Non-pigmented ciliary epithelial cell (primary cell): ENCODE measurements at places on chromosomes 6 and 20.

GRCh38 chr6:38460186-38460585 is 179.5 kb downstream of the BTBD9 start:
- peak; percentile 59 for DNase-seq

DNA sequence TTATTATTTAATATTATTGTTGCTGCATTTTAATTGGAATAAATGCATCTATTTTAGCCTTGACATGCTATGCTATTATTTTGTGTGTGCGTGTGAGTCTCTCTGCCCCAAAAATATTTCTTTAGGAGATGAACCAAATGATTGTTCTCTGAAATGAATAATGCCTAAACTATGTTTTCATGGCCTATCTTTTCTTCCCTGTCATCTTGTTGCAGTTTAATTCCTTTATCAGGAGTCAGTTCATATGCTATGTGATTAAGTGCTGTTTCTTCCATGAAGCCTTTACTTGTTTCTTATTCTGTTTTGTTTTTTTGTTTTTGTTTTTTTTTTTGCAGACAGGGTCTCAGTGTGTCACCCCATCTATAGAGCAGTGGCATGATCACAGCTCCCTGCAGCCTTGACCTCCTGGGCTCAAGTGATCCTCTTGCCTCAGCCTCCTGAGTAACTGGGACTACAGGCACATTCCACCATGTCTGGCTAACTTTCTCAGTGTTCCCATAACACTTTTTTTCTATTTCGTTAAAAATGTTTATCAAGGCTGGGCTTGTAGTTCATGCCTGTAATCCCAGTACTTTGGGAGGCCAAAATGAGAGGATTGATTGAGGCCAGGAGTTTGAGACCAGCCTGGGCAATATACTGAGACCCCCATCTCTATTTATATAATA is 25.7 kb downstream of the TPX2 start:
- DNase-seq: no peak

DNA sequence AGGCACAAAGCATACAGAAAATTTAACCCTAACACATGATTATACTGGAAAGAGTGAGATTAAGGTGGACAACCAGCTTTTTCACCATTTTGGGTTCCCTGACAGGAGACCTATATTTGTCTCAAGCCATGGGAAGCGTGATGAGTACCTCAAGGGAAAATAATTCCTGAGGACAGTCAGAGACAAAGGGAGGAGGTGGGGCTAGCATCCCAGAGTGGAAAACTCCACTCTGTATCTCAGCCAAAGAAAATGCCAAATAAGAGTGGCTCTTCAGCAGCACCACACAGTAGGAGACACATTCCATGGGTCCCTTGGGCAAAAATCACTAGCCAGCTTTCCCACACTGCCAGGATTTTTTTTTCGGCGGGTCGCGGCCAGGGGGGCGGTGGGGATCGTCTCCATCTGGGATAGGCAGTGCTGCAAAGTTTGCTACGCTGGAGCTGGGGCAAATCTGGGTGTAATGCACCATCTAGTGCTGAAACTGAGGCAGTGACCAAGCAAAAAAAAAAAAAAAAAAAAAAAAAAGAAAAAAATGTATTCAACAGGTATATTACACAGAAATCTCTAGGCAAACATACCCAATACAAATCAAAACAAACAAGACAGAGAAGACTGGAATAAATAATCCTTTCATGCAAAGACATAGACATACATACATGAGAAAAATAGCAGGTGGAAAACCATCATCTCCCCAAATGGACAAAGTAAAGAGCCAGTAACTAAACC is 77.3 kb upstream of the SLC35F1 start:
- DNase-seq: peak; percentile 6

GRCh38 chr6:133855991-133856370 is 32.9 kb upstream of the TCF21 start:
- DNase-seq: no peak

DNA sequence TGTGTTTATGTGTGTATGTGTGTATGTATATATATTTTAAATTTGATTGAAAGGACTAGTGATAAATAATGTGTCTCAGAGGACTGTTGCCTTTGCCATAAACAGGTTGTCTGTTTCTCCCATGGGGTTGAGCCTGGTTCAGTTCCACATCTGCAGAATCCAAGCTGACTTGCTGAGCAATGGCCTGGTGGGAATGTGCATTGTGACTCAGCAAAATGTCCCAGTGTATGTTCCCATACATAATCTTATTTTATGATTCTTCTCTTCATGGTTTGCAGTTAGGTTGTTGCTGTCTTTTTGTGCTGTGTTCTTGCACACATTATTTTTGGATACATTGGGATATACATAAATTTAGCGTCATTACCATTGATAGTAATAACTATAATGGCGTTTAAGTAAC is 115.6 kb upstream of the SLC24A3 start:
- DNase-seq: no peak

DNA sequence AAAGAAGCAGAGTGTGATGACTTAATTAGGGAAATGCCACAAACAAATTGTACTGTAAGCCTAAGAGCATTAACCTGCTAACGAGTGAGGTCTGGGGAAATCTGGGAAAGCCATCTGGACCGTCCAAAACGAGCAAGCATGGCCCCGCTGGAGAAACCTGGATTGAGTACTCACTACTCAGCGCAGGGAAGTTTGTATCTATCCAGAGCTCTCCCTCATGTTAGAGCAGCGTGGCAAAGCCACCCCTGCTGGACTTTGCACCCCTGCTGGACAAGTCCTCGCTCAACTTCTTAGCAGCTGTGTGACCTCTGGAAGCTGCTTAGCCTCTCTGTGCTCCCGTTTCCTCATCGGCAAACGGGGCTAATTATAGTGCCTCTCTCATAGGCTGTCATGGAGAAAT is 37.3 kb downstream of the PSMG4 start:
- no peak for DNase-seq
